ENCODE measurements at places on chromosomes 12 and 14.

GRCh38 chr12:8950221-8950527, 729 bp upstream of the M6PR start:
- no peak for DNase-seq

DNA sequence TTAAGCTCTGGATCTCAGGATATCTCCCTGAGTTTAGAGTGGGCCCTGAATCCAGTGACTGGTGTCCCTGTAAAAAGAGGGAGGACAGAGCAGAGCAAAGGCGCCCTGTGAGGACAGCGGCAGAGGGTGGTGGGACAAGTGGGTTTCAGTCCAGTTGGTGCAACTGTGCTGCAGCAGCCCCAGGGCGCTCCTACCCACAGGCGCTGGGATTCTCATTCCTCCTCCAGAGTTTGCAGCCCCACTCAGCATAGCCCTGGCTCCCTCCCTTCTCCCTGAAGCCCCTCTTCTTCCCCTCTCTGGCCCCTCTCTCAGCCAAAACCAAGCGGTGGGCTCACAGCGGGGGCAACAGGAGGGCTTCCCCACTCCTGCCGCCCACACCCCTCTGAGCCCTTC, 1.6 kb downstream of the TMEM179 start:
- DNase-seq: no peak

DNA sequence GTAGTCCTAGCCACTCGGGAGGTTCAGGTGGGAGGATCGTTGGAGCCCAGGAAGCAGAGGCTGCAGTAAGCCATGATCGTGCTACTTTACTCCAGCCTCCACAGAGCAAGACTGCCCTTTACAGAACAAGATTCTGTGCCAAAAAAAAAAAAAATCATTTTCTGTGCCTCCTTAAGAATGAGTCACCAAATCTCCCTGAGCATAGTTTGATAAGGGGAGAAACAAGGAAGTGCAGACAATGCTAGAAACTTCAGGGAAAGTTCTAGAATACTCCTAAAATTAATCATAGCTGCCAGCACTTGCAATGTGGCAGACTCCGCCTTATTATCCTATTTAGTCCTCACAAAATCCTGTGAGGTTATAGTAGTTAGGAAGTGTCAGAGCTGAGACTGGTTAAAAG, 74.5 kb downstream of the KCNK10 start:
- DNase-seq: no peak

- no peak for DNase-seq
Observed at GRCh38 chr12:69999561-69999960, 174.5 kb downstream of the MYRFL start.

- no peak for DNase-seq
Observed at GRCh38 chr14:88986146-88986841, 161.8 kb downstream of the TTC8 start.

DNA sequence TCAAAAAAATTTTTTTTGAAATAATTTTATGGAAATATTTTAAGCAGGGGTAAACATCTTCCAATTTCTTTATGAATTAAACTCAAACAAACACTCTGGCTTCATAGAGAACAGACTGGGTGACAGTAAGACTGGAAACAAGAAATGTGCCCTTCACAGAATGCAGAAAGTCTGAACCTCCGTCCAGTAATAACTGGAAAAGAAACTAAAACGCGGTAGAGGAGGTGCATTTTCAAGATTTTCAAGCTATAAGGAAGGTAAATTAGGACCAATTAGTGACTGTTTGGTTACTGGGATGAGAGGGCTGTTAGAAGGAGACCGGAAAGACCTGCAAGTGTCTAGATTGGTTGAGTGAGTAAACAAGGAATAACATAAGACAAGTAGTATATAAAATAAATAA, 245.7 kb downstream of the CEP128 start:
- DNase-seq: no peak

GRCh38 chr14:95299271-95299670, 20.4 kb downstream of the CLMN start:
- no peak for DNase-seq

DNA sequence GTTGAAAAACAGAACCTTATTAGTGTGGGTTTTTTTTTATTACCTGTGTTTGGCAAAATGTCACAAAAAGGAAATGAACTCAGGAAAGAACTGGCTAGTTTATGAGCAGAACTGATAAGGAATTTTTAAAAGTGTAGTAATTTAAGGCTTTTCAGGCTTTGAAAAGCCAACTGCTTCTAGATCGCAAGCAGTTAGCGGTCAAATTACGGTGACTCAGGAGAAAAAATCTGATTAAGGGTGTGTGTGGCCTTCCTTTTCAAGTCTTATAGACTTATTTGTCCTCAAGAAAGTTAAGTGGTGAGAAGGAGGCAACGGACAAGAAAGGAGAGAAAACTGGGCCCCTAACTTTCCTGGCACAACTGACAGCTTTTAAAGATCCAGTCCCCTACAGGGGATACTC, 33.4 kb downstream of the PDZRN4 start:
- no peak for DNase-seq

- DNase-seq: no peak
Observed at GRCh38 chr14:89283327-89284060, 133.5 kb downstream of the FOXN3 start.

DNA sequence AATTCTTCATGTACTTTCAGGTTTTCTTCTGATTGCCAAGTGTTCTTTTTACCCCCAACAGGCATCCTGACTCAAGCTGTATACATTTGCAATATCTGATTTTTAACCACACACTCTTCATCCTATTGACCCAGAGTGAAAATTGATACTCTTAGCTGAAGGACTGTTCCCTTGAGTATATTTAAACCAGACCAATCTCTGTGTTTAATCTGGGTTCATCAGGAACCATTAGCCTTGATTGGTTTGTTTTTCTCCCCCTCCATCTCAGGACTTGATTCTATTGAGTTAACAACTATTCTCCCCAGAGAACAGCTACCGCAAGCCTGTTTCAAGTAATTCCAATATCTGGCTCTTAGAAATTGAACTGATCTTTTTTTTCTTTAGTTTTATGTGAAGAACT, 222.3 kb upstream of the NOVA1 start:
- DNase-seq: no peak

GRCh38 chr12:49111206-49111605, 559 bp upstream of the LMBR1L start:
- no peak for DNase-seq

All from T-helper 9 cell (primary cell).